ENCODE measurements at places on chromosomes 1 and 21.

DNA sequence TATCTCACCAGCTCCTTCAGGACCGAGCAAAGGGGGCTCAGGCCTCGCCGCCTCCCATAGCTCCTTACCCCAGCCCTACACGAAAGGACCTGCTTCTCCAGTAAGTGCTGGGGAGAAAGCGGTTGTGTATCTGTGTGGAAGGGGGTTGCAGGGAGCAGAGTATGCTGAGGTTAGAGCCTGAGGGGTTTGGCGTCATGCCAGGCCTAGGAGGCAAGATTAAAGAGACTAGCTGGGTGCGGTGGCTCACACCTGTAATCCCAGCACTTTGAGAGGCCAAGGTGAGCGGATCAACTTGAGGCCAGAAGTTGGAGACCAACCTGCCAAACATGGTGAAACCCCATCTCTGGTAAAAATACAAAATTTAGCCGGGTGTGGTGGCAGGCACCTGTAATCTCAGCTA, 14.1 kb upstream of the RASSF5 start:
- DNase-seq = no peak

GRCh38 chr1:51294566-51295184, 35.7 kb downstream of the TTC39A start:
- DNase-seq = no peak

GRCh38 chr1:89503690-89504089, 20.9 kb upstream of the LRRC8B start:
- DNase-seq = no peak

- DNase-seq = no peak
These were observed 55.1 kb downstream of the OVGP1 start for GRCh38 chr1:111372336-111372965.

GRCh38 chr1:46203738-46204405, 738 bp downstream of the LURAP1 start:
- no peak for DNase-seq

DNA sequence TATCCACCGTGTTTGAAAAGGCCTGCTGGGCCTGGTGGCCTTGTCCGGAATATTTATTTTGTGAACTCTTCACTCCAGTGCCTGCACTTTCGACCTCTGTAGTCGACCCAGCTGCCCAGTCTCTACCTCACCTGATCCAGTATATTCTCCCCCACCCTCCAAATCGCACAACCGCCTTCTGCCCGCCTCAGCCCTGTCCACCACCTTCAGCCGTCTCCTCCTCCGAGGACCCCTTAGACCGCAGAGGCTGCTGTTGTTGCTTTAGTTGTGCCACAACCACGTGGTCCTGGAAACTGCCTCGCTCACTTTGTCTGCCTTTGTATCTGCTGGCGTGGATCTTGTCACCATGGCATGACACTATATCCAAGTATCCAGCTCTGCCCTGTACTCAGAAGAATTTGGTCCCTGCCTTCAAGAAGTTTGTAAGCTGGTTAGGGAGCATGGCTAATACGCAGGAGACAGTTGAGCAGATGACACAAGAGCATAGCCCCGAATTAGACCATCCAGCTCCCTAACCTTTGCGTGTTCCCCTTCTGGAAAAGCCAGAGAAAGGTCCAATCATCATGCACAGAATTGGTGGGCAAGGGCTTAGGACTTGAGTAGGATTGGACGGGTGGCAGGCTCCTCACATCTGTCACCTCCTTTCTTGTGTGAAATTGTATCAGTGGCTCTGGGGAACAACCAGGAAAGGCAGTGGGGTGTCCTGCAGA, 1.5 kb downstream of the PHGDH start:
- DNase-seq = no peak

Measured in activated CD8-positive, alpha-beta memory T cell treated with anti-CD3 and anti-CD28 coated beads for 48 hours (primary cell).